Choroid plexus epithelial cell (primary cell): ENCODE measurements at places on chromosomes 1 and 21.

DNA sequence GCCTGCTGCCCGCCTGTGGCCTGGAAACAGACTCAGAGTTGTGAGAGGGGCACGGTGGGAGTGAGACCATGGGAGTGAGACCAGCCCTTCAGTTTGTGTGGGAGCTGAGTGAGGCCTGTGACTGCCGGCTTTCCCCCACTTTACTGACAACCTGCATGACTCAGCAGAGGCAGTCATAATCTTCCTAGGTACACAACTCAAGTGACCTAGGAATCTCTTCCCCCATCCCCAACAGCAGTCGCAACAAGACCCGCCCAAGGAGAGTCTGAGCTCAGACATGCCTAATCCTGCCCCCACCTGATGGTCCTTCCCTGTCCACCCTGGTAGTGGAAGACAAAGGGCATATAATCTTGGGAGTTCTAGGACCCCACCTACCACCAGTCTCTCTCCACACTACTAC, 44.2 kb downstream of the KLHL20 start:
- no peak for DNase-seq

GRCh38 chr1:95197616-95198252, 36.3 kb upstream of the RWDD3 start:
- DNase-seq = peak; percentile 41

DNA sequence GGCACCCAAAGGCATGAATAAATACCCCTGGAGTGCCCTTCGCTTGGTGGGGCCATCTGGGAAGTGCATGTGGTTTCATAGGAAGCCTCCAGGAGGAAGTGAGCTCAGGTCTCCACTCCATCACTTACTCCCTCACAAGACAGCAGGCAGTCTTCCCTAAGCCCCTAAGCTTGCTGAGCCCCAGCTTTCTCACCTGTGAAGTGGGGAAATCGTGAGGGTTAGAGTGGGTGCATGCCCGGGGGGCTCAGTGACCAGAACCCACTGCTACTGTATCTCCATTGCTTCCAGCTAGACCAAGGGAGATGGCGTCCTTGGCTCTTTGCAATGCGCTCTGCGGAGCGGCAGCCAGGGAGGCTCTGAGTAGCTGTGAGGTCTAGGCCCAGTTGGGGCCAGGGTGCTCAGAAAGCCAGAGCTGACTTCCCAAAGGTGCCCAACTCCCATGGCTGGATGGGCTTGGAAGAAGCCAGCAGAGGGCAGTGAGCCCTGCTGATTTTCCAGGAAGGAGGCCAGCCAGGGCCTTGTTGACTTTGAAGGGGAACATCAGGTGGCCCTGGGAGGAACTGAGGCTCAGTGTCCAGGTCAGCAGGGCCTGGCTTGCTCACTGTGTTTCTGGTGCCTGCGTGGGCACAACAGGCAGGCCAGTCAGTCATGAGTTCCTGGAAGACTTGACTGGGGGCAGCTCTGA, 27.3 kb downstream of the CDCP2 start:
- DNase-seq = peak; percentile 33

DNA sequence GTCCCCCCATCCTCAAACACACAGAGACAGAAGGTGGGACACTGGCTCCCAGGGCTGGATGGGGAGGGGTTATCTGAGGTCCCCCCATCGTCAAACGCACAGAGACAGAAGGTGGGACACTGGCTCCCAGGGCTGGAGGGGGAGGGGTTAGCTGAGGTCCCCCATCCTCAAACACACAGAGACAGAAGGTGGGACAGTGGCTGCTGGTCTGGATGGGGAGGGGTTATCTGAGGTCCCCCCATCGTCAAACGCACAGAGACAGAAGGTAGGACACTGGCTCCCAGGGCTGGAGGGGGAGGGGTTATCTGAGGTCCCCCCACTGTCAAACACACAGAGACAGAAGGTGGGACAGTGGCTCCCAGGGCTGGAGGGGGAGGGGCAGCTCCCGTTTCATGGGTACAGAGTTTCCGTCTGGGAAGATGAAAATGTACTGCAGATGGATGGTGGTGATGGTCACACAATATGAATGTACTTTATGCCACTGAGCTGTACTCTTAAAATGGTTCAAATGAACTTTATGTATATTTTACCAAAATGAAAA, 69.2 kb downstream of the SCCPDH start:
- no peak for DNase-seq

DNA sequence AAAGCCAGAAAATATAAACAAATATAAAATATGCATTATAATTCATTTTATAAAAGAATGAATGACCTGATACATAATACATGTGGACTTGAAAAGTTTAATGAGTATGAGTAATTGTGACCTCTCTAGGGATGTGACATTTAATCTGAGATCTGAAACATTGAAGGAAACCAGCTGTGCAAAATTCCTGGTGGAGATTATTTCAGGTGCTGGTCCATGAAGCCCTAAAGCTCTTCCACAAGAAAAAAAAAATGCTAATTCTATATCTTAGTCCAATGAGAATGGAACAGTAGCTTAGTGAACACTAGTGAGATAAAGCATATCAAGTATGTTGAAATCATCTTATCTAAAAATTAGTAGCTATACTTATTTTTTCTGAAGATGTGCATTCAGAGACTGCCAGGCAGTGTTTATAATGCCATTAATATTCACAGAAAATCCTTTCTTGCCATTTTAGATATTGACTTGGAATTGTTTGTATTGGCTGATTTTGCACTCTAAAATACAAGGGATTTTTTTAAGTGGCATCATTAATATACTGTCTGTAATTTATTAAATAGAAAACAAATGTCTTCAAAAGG, 1485.9 kb downstream of the PLA2G4A start:
- no peak for DNase-seq

GRCh38 chr1:160052936-160053335, 17.0 kb downstream of the KCNJ10 start:
- DNase-seq = no peak

DNA sequence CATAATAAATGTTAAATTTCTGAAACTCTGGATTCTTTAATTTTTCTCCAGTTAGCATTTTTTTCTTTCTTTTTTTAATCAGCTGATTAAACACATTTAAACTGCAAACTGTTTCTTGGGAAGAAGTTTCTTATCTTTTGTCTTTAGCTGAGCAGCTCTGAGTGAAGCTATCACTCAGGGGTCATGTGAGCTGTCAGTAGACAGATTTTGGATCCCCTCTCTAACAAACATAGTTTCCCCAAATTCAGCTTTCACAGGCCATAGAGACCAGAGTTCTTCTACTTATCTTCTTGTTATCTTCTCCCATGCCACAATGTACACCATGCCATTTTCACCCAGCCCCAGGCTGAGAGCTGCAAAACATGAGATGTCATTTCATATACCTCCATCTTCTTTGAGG, 148.9 kb downstream of the CDC42BPA start:
- no peak for DNase-seq

DNA sequence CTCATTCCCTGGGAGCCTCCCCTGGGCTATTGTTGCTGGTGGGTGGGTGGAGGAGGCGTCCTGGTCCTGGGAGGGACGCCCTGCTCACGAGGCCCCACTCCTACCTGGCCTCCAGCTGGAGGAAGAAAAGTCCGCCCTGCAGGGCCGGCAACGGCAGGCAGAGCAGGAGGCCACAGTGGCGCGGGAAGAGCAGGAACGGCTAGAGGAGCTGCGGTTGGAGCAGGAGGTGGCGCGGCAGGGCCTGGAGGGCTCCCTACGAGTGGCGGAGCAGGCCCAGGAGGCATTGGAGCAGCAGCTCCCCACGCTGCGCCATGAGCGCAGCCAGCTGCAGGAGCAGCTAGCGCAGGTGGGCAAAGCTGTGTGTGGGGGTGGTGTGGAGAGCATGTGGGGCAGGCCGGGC, 24.9 kb downstream of the CROCC start:
- DNase-seq = no peak

- DNase-seq = no peak
Measured at GRCh38 chr1:182428043-182428442, 21.9 kb upstream of the RGSL1 start.

- DNase-seq = no peak
Measured at GRCh38 chr1:1755852-1756251, 22.4 kb downstream of the NADK start.

GRCh38 chr1:46749921-46750404, 31.0 kb upstream of the EFCAB14 start:
- DNase-seq = no peak
